ENCODE measurements at places on chromosomes 4 and X.

- DNase-seq, result peak; percentile 9
These were observed 746 bp downstream of the PPAT start for GRCh38 chr4:56434599-56435139.

DNA sequence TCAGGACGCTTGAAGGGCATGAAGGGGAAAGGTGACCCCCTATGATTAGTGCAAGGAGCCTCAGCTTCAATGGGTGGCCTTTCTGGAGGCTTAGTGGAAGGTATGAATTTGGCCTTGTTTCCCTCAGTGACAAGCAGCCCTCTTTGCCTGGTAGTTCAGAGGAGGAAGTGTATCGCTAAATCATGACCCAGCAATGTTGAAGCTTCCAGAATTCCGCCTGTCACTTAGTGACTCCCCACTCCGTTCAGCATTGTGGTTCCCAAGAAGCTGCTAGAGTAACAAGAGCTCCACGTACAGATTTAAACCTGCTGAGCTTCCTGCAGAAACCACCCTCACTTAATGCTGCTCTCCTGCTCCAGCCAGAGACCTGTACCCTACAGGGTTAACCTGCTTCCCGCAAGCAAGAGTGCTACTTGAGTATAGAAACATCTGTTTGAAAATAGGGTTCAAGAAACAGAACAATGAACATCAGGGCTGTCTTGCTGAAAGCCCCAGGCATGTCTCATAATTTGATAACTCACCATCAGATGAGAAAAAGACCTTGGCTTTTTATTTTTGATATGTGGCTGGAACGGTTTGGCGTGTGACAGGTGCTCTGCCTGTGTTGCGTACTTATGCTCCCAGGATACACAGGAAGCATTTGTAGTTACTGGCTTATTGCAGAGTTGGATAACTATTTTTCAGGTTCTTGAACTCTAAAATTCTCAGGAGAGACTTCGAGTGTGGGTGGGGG, 105.2 kb downstream of the UCHL1 start:
- no peak for DNase-seq

DNA sequence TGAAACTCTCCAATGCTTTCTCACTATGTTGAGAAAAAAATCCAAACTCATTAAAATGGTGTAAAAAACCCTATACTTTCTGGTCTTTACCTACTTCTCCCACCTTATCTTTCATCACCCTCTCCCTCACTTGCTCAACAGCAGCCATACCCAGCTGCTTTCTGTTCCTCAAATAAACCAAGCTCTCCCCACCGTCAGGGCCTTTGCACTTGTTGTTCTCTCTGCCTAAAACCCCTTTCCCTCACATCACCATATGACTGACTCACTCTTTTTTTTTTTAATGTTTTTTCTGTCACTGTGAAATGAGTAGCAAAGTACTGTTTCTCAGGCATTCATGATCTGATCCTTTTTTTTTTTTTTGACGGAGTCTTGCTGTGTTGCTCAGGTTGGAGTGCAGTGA, 122.3 kb upstream of the TMEM164 start:
- DNase-seq, result no peak

DNA sequence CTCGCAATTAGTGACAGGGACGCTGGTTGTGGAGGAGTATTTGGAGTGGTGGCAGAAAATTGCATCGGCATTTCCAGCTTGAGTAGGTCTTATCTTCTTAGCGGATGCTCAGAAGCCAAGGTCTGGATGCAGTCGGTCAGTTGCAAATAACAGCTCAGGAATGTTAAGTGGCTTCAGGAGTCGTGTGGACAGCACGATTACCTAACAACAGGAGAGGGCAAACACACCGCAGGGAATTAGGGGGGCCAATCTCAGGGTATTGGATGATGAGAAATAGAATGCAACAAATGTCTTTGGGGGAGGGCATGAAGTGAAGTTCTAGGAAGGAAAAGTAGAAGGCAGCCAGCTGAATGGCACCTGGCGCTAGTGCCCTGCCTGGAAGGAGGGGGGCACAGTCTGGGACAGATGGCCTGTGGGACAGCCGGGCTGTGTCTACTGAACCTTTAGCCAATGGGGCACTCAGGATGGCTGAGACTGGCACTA, 11.8 kb downstream of the RASL11B start:
- no peak for DNase-seq

- DNase-seq, result no peak
These were observed 63.0 kb downstream of the MBNL3 start for GRCh38 chrX:132425744-132426318.

GRCh38 chrX:48834383-48834709, 1.1 kb downstream of the PCSK1N start:
- DNase-seq, result no peak

DNA sequence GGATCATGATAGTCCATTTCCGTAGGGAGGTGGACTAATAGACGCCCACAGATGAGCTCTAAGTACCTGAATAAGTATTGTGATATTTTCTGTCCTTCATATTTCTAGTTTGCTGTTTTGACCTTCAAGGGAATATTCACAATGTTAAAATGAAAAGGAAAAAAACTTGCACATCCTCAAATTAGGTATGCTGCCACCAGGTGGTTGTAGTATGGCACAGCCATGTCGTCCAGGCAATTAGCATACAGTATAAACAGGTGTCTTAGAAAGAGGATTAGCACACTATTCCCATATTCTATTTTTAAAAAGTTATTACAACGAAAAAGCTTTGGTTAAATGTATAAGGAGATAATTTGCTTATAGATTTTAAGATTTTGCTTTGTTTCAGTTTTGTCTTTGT, 802.0 kb downstream of the RPA4 start:
- no peak for DNase-seq

- no peak for DNase-seq
These were observed 238.6 kb downstream of the TRIML1 start for GRCh38 chr4:188377816-188378215.
